Activated naive CD4-positive, alpha-beta T cell treated with anti-CD3 and anti-CD28 coated beads, Interleukin-2, amount 10 ng/mL, durations not matched to agents 5 hours and 36 hours (primary cell): ENCODE measurements at places on chromosomes 7 and 10. TPM values are rescaled to one million over a fixed set of nuclear protein-coding genes. Genes with fewer than 3 reads are reported as not detected.

The DYNC1I1 gene
- total RNA-seq: not detected

The ST8SIA6 gene
- total RNA-seq: 2.3 TPM

The ERVW-1 gene
- total RNA-seq: not detected

The KLF14 gene
- total RNA-seq: not detected
